ENCODE measurements at places on chromosomes 6 and 20. TPM values are rescaled to one million over a fixed set of nuclear protein-coding genes. Genes with fewer than 3 reads are reported as not detected.

The ECT2L gene
- not detected for total RNA-seq

DNA sequence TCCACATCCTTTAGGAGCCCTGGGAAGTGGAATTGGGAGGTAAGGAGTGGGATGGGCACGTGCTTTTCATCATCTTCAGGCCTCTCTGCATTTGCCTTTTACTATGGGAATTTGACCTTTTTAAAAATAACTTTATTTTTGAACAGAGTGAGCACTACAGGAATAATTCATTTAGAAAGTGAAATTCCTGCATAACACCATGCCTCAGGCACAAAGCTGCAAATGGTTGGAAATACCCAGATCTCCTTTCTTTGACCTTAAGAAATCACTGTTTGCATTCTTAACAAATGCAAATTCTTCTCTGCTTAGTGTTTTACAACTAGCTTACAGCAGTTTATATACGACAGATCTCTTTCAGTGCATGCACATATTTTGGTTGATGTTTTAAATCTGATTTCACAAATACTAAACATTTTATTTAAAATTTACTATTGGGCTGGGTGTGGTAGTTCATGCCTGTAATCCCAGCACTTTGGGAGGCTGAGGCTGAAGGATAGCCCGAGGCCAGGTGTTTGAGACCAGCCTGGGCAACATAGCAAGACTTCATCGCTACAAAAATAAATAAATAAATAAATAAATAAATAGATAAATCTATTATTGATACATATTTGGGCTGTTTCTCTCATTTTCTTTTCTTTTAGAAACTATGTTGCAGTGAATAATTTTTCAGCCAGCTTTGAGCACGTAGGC is 24.5 kb downstream of the CST8 start:
- H3K4me1 ChIP-seq: no peaks in the 10 kb centered on the region
- DNase-seq: no peak
- H3K36me3 ChIP-seq: no peaks in the 10 kb centered on the region
- H3K27ac ChIP-seq: no peak overlapping the region
- H3K4me3 ChIP-seq: no peak overlapping the region
- H3K27me3 ChIP-seq: no peaks in the 10 kb centered on the region

GRCh38 chr6:18427296-18427695 is 40.1 kb downstream of the RNF144B start:
- no peaks in the 10 kb centered on the region for H3K36me3 ChIP-seq
- H3K4me3 ChIP-seq: no peak overlapping the region
- DNase-seq: no peak
- no peak overlapping the region for H3K27ac ChIP-seq
- no peaks in the 10 kb centered on the region for H3K27me3 ChIP-seq

DNA sequence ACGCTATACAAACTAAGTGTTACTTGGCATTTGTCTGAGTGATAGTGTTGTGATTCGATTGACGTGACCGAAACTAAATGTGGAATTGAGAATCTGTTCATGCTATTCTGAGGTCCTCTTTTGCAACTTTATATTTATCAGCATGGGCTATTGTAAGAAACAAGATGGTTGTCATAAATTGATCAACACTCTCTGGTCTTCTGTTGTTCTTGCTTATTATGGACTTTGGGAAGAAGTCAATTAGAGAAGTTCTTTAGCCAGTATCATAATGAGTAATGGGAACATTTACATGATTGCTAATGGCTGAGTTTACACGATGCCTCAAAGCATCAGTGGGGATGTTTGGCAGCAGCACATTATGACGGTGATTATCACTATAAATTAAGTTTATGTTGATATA is 195.0 kb downstream of the CD83 start:
- no peaks in the 10 kb centered on the region for H3K4me1 ChIP-seq
- no peak for DNase-seq
- no peaks in the 10 kb centered on the region for H3K36me3 ChIP-seq

Data from vagina (tissue), 2 donors.